NCI-H1436 treated with DMSO at 0.1 percent for 48 hours (cell line): ENCODE measurements at places on chromosomes 1 and 21.

- DNase-seq: no peak
Observed at GRCh38 chr1:22827666-22828483, 117.2 kb downstream of the EPHB2 start.

- no peak for DNase-seq
Observed at GRCh38 chr21:42027822-42028765, 17.9 kb upstream of the ZBTB21 start.

DNA sequence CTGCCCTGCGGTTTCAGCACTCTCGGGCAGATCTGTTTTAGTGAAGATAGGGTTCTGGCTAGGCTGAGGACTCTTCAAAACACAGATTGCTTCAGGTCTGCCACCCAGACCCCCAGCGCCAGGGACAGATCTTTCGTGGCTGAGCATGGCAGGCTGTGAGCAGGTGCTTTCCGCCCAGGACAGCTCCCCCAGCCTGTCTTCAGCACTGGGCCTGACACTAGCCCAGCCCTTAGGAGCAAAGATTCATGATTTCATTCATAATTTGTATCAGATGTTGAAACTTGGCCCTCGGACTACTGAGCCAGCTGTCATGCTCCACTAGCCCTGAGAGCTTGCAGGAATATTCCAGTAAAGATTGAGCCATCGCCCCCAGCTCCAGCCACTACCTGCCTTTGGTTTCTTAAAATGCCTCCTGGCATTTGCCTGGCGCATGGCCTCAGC is 5.9 kb downstream of the ADPRS start:
- DNase-seq: no peak

DNA sequence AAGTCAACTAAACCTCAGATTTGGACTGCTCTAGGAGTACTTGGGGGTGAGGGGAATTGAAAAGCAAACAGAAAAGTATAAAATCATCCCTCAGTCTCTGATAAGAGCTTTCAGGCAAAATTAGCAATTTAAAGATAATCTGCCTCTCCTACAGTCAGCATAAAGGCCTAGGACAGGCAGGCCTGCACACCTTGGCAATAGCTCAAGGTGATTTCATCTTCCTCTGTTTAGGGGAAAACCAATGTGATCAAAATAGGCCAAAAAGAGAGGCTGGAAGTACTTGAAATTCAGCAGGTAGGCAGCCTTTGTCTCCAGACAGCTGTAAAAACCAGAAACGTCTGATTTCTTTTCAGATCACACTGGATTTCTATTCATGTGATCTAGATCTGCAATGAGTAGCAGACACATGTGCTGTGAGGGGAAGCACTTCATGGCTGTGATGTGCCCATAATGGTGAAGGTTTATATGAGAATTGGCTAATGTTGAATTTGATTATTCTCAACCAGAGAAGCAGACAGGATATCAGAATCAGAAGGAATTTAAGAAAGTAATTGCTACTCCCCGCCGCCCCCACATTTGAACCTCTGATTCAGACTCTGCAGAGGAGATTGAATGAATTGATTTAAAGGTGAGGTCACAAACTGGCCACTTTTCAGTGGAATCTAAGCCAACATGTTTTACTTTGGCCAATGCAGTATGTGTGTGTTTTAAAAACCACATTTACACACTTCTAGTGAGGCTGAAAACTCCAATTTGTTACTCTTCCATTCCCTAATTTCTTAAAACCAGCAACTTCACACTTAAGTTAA is 45.8 kb upstream of the DNASE2B start:
- no peak for DNase-seq

DNA sequence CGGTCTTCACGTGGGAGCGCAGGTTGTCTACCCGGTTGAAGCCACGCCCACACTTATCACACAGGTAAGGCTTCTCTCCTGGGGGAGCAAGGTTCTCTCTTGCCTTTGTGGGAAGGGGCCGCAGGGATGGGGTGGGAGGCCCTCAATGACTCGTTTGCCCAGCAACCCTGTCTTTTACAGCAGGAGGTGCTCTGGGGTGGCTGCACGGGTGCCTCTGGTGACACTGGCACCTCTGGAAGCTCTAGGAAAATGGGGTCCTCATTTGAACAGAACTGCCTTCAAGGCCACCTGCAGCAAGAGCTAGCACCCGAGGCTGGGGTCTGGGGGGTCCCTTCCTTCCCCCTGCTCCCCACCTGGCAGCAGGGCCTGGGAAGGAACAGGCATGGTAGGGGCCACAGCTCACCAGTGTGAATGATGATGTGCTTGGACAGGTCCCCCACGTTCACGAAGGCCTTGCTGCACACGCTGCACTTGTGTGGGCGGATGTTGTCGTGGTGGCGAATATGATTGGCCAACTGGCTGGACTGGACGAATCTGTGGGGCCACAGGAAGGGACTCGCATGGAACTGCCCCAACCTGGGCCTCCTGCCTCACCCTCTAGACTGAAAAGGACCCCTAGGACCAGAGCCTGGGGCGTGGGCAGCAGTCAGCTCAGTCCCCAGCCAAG is 33.1 kb downstream of the ZBTB17 start:
- DNase-seq: no peak

- no peak for DNase-seq
Observed at GRCh38 chr1:233627376-233627775, 13.5 kb downstream of the KCNK1 start.

DNA sequence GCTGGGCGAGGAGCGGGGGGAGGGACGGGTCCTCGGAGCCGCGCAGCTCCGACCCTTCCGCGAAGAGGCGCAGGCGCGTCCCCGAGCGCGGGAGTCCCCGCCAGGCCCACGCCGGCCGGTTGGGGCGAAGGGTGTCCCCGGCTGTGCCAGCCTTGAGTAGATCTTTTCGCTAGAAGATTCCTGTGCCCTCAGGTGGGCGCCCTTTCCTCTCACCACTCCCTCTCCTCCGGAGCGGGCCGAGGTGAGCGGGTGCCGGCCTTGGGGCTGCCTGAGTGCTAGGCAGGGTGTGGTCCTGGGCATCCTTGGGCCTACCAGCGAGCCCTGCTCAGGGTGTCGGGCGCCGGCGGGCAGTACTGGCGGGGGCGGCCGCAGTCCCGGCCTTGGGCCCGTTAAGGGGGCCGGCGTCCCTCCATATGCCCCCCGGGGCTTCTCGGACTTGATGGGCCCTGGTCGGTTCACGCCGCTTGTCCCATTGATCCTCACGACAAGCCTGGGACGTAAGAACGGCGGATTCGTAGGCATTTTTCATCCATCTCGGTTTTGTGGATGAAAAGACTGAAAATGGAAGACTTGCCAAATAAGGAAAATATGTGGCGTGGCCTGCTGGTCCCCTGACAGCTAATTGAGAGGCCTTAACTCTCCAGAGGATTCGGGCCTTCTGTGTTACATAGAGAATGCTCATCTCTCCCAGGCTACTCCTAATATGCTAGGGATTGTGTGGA is 712 bp downstream of the DEGS1 start:
- no peak for DNase-seq

- no peak for DNase-seq
Observed at GRCh38 chr21:45892156-45892915, 89.2 kb upstream of the COL6A1 start.

DNA sequence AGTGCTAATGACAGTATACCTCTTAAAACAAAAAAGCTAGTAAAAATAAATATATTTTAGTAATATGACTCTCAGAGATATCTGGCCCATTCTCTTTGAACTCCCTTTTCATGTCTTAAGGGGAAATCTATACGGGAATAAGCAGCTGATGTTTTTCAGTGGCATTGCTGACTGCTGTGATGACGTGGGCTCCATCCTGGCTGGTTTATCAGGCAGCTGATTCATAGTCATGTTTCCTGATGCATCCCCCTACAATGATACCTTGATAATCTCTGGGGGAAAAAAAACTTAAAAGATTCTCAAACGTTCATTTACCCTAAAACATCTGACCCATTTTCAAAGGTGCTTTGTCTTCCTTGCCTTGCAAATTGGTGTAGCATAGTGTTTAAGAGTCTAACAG is 53.8 kb downstream of the ABCA4 start:
- no peak for DNase-seq

DNA sequence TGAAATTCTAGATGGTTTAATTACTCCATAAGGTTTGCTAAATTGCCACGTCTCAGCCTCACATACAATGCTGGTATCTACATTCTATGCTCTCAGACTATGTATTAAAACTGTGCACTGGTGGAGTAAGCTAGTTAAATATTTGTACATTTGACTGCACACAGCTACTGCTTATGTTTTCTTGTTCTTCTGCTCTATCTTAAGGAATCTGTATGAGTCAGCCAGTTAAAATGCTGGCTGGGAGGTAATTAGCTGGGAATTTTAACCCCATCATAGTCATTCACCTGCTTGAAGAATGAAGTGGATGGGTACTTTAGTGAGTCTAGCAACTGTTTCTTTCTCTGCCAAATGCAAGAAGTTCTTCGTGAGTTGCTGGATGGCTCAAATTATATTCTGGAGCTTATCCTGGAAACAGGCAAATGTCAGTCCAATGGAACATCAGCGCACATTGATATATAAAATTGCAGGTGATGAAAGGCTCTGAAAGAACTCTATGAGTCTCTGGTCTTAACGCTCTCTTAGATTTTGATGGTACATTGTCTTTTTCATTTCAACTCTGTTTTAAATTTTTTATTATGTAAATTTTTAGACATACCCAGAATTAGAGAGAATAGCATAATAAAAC is 83.4 kb downstream of the BACH1 start:
- no peak for DNase-seq

GRCh38 chr1:29344336-29344735 is 108.0 kb downstream of the PTPRU start:
- DNase-seq: no peak

DNA sequence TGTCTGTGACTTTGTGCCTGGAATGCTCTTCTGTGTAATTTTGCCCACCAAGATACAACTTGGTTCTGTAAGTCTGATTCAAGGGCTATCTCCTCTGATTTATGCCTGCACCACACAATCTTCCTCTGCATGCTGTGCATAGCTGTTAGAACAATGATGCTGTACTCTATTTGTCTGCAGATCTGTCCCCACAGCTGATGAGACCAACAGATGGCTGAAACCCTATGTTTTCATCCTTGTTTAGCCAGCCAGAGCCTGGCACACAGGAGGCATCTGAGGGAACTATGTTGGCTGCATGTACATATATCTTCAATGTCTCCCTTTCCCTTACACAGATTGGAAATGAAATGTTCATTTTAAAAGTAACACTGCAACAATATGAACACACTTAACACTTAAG is 58.0 kb upstream of the ABCA4 start:
- DNase-seq: no peak

- DNase-seq: no peak
Observed at GRCh38 chr1:9826616-9827015, 2.9 kb upstream of the CLSTN1 start.

DNA sequence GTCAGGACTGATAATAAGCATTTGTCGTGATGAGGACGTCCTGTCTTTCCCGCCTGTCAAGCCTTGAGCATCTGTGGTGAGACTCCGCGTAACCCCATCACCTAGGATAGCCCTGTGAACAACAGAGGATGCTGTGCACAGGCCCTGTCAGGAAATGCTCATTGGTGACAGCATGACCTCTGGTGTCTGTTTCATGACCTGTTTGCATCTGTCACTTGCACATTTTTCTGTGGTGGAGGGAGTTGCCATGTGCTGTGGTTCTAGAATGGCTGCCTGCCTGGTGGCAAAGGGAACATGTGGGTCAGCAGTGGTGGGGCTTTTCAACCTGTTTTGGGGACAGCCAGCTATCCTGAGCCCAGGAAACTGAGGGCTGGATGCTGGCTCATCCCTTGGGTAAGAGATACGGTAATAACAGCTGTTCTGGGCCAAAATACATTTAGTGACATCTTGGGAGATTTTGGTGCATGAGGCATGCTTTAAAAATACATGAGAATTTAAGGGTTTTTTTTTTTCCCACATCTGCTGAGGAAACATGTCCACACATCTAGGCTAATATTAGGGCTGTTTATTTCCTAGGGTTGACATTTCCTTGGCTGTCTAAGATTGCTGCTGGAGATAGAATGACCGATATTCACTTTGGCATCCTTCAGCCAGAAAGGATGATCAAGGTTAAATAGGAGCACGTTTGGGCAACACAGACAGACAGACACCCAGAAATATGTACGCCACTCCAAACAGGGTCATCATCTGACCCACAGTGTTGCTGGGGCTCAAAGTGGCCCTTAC is 52.9 kb downstream of the KCNC4 start:
- DNase-seq: no peak
